ENCODE measurements at places on chromosomes 2 and 18.
A peak's percentile ranks its signal among the peaks of the same experiment; 100 is the strongest.

DNA sequence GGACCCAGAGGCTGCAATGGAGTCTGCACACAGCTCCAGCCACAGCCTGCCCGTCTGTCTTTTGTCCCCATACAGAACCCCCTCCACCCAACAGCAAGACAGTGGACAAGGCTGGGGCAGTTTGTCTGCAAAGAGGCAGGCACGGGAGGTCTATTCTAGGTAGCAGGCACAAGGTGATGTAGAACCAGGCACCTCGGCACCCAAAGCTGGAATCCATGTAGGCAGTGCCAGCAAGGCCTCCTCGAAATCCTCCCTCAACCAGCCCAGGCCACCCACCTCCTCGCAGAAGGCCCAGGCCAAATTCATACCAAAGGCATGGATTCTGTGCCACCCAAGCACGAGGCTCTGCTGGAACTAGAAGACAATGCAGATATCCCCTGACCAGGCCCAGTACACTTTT lies 179.2 kb downstream of the TNS1 start:
- no peak for DNase-seq

DNA sequence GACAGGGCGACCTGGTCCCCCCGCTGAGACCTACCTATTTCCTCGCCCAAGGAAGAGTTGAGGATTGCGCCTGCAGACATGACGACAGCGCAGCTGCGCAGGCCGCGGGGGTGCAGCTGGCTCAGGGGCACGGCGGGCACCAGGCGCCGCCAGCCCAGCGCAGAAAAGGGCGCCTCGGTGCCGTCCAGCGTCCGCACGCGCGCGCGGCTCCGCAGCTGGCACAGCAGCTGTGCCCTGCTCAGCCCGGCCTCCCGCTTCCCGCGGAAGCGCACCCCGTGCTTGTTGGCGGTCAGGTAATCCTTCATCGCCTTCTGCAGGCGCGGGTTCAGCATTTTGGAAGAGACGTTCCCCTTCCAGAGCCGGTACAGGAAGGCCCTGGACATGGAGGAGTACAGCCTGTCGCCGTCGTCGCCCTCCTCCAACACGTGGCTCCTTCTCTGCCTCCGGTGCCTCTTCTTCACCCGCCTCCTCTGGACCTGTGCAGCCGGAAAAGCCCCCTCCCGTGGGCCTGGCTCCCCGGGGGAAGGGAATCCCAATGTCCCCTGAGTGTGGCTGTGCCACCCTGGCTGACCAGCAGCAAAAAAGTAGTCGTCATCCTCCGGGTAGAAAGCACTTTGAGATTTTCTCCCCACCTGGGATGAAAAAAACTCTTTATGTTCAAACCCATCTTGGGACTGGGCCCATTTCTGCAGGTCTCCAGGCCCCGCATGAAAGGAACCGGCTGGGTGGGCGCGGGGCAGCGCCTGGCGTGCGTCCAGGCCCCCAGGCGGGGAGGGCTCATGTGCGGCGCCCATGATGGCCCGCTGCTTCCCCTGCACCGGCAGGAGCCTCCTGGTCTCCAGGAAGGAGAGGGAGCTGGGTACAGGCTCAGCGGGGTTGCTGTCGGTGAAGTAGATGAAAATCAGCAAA lies 42.7 kb downstream of the ST6GAL2 start:
- DNase-seq, result no peak

GRCh38 chr2:55916473-55917049 lies 7.0 kb downstream of the EFEMP1 start:
- no peak for DNase-seq

GRCh38 chr18:79493801-79494211 lies 98.1 kb downstream of the NFATC1 start:
- DNase-seq, result no peak

- DNase-seq, result no peak
Observed at GRCh38 chr18:42882122-42882521, 233.4 kb downstream of the RIT2 start.

DNA sequence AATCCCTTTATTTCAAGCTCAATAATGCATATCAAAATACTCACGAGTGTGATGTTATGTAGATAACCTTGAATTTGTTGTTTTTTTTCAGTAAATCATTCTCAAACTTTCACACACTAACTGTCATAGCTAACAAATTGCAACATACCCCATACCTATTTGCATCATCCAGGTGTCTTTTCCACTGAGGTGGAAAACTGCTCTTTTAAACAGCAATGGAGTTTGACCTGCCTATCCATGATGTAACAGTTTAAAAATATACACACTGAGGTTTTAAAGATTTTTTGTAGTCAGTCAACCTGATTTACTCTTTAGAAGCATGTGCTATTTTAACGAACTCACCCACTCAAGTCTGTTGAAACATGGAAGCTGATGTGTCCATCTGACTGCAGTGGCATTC lies 298.7 kb downstream of the RND3 start:
- DNase-seq, result no peak

DNA sequence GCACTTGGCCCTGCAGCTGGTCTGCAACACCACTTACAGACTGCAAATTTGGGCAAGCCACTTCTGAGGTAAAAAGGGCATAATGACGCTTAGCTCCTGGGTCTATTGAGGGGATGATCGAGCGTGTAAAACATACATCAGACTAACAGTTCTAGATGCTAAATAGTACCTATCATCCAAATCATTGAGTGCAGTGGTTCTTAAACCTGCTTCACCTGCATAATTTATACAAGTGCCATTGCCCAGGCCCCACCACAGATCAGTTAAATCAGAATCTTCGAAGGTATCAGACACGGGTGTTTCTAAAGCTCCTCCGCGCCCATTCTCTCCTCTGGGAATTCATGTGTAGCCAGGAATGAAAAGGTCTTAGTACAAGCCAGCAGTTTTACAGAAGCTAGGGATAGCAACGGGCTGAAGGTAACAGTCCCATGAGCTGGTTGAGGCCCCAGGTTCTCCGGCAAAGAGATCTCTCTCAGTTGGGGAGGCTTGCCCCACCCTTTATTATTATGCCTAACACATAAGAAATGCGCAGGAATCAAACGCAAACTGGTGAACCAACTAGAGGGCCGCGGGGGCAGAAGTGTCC lies 737 bp upstream of the RNF181 start:
- DNase-seq, result peak; percentile 18

DNA sequence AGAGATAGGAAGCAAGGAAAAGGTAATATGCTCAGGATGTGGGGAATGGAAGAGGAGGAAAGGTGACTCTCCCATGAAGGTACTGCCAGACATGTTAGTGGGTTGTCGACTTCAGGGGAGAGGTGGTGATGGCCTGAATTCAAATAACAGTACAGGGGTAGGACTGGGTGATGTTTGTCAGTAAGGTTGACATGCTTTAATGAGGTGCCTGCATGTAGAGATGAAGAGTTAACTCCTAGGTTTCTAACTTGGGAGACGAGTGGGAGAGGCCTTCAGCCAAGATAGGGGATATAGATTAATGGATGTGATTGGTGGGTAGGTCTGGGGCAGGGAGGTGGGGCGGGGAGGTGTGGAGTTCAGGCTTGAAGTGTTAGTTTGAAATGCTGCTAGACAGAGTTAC lies 2.6 kb downstream of the NAPG start:
- no peak for DNase-seq

DNA sequence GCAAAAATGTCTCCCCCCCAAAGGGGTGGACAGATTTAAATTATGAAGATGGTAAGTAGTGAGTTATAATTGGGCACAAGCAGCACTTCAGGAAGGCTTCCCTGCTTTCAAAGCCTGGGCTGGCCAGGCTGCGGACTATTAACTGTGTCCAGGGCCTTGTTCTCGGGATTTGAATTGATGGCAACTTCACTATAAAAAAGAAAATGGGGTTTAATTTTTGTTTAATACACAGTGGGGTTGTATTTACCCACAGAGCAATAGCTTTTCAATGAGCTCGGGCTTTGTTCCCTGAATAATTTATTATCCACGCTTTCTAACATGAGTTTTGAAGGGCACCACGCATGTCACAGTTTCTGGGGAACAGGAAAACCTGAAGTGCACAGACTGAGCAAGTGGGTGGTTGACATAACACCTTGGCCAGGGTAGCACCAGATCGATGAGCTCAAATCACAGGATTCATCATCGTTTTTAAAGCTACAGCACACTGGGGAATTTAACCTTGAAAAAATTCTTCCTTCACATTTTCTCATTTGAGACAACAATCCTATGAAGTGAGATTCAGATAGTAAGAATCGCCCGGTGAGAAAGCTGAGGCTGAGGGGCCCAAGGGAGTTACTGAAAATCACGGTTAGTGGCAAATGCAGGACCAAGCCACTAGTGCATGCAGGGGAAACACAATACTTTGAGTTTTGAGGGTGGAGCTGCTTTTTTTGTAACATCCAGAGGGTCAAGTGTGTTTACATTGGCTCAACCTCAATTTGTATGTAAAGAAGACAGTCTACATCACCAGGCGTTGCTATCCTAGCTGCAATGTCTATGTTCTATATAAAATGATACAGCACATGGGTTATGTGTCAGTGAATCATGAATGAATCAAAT lies 28.9 kb upstream of the LMAN1 start:
- peak; percentile 65 for DNase-seq

DNA sequence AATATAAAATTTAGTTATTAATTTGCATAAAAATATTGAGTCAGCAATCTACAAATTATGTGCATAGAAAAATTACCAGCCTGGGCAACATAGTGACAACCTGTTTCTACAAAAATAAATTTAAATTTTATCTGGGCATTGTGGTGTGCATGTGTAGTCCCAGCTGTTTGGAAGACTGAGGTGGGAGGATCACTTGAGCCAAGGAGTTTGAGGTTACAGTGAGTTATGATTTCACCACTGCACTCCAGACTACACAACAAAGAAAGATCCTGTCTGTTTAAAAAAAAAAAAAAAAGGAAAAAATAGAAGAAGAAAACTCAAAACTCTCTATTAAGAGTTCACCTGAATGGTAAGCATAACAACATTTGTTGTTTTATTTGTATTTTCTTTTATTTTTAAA lies 1048.4 kb upstream of the CDH2 start:
- DNase-seq, result no peak

DNA sequence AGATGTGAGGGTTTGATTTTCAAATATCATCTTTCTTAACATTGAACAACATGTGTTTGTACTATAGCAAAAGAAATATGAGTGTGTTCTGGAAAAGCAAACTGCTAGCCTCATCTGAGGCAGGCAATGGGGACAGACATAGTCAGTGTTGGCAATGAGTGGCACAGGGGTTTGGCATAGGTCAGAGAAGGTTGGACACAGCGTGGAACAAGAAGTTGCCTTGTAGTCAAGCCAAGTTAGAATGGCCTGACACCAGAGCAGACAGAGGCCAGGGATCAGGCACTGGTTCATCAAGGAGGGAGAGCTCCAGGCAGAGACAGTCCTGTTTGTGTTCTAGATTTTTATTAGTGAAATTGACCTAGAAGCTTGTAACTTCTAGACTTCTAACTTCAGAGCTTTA lies 100.8 kb upstream of the TANK start:
- DNase-seq, result no peak

GRCh38 chr18:6255886-6256285 lies 158.8 kb downstream of the L3MBTL4 start:
- DNase-seq, result no peak

GRCh38 chr2:173442542-173442941 lies 87.9 kb downstream of the CDCA7 start:
- no peak for DNase-seq

DNA sequence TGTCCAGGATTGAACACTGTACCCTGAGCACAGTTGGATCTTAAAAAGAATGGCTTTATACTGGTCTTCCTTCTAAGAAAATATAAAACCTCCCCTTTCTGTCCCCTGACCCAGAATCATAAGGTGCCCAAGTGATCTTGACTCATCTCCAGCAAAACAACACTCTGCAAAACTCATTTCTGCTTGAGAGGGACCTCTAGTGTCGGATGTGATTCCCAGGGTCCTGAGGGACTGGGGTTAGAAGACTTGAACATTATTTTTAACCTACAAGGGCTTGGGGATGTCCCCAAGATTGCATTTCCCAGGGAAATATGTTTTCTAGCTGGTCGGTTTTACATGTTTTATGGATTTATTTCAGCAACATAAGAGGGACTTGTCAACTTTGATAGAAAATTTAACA lies 1318.5 kb upstream of the CELF4 start:
- no peak for DNase-seq

GRCh38 chr2:135744760-135745314 lies 3.2 kb downstream of the UBXN4 start:
- DNase-seq, result no peak

DNA sequence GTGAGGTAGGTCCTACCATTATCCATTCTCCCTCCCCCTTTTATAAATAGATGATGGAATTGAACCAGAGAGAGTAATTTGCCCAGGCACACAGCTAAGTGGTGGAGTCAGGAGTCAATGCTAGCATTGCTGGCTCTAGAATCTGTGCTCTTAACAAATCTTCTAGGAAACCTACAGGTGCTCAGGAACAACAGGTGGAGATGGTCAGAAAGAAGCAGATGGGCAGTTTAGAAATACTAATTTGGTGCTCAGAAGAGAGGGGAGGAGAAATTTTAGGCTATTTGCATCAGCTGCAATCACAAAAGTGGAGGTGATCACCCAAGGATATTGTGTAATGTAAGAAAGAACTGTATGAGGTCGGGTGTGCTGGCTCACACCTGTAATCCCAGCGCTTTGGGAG lies 219.4 kb upstream of the SMAD7 start:
- no peak for DNase-seq

Data from NCI-H1105 treated with DMSO at 0.1 percent for 48 hours (cell line).